ENCODE measurements at places on chromosomes 6 and 20.
A peak's percentile ranks its signal among the peaks of the same experiment; 100 is the strongest.

GRCh38 chr6:157995458-157995857, 13.8 kb downstream of the SYNJ2 start:
- DNase-seq: no peak

DNA sequence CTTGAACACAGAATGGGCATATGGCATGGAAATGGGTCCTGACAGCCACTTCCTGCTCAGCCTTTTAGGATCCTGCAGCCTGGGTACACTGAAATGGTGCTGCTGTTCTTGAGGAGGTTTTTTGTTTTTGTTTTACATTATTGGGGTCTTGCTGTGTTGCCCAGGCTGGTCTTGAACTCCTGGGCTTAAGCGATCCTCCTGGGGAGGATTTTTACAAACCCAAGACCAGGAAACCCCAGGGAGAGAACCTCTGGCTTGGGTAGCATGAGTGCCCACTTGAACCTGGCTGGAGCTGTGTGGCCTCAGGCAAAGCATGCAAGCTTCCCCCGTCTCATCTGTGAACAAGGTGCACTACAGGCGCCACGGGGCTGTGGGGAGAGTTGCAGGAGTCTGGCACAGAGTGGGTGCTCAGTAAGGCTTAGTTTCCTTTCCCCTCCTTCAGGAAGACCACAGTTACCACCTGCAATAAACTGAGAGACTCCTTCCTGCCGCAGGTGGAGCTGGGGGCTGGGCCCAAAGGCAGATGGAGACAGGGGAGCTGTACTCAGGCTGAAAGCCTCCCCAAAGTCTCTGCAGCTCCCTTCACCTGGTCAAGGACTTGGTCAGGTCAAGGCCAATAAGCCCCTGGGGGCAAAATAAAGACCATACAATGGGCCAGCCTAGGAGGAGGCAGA, 1.8 kb downstream of the SLA2 start:
- DNase-seq: no peak

DNA sequence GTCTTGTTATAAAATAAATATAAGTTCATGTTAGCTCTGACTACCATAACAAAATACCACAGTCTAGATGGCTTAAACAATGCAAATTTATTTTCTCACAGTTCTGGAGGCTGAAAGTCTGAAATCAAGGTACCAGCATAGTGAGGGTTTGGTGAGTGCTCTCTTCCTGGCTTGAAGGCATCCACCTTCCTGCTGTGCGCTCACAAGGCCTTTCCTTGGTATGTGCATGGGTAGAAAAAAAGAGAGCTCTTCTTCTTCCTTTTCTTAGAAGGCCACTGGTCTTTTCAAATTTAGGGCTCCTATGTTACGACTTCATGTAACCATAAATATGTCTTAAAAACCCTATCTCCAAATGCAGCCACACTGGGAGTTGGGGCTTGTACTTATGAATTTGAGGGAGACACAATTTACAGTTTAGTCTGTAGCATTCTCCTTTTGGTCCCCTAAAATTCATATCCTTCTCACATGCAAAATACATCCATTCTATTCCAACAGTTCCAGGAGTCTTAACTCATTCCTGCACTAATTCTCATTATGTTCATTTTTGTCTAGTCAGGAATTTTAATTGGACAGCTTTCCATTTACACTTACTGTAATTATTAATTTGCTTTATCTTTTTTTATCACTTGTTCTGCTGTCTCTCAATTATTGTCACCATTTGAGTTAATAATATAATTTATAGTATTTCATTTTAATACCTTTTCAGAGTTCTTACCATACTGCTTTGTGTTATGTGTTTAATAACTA, 381.9 kb upstream of the EPHA7 start:
- no peak for DNase-seq

DNA sequence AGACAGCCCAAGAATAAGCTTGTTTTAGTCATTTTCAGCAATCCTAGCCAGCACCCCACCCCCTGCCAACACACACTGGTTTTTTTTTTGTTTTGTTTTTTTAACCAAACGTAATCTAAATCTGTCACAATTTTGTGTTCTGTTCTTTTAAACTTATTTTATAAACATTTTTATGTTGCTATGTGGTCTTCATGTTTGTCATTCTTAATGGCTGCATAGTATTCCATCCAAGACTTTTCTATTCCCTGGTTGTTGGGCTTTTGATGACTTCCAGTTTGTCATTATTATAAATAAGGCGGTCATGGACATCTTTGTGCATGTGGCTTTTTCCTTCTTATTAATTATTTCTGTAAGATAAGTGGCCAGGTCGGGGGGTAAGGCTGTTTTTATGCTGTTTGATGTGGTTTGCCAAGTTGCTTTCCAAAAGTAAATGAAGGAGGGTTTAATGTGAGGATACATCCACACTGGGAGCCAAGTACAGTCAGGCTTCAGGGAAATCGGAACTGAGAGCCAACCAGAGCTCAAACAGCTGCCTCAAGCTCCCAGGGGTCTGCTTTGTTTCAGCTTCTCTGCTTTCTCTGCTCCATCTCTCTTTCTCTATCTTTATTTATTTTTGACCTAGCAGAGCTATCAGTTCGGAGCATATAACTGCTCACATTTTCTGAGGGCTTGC, 125.8 kb downstream of the VEGFA start:
- no peak for DNase-seq

DNA sequence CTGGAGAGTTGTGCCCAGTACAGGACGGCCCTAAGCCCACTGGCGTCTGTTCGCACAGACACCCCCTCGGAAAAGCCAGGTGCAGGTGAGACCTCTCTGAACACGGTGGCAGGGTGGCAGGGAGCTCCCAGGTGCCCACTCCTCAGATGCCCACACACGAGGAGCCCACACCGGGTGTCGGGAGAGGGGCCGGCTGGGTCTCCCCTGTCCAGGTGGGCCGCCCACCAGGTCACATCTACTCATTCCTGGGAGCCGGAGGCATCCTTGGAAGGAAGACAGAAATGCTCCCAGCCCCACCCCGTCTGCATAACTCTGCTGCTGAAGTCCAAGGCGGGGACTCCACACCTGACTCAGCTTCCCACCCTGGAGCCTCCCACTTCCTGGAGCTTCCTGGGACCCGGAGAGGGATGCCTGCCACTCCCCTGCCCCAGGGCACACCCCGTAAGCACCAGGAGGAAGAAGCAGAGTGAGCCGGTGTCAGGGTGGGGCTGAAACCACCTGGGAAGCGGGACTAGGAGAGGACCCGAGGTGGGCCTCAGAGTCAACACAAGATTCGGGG, 2.5 kb downstream of the SRMS start:
- peak; percentile 90 for DNase-seq

- no peak for DNase-seq
These were observed 203.7 kb downstream of the NFATC2 start for GRCh38 chr20:51338692-51339440.

- peak; percentile 33 for DNase-seq
These were observed 11.3 kb downstream of the GINS1 start for GRCh38 chr20:25418776-25419175.

GRCh38 chr20:15627501-15627903, 945.7 kb downstream of the KIF16B start:
- no peak for DNase-seq

GRCh38 chr6:28368522-28368921, 18.8 kb downstream of the ZKSCAN3 start:
- no peak for DNase-seq

DNA sequence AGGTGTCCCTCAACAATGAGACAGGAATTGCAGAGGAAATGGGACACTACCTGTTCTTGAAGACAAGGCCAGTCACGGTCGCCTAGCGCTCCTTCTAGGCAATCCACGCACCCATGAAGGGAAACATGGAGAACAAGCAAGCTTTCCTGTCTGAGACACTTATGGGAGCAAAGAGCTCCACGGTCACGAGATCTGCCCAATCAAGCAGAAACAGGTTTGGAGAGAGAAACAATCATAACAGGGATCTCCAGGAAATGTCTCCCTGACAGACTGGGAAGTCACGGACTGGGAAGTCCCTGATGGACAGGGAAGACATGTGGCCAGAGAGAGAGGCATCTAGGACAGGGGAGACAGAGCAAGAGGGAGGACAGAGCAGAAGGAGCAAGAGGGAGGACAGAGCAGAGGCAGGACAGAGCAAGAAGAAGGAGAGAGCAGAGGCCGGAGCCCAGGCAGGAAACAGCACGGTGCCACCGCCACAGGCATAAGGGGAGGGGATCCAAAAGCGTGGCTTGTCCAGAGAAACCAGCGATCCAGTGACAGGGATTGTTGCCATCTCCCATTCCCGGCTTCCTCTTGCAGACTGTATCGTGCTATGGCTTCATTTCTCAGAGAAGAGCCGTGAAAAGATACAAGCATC, 167.8 kb upstream of the ZNF337 start:
- DNase-seq: no peak

DNA sequence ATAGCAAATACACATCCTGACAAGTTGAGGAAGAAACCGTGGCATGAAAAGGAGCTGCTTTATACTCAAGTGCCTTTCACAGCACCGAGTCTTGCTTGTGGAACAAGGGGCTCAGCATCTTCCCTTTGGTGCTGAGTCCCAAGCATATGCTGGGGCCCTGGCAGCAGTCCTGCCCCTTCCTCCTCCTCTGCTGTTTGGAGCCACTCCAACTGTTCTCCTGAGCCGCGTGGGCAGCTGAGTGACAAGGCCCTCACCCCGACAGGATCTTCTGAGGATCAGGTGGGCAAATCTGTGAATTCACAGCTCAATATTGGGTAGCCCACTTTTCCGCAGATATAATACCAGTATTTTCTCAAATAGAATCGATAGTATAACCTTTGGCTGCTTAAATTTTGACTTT, 24.7 kb downstream of the DACT2 start:
- DNase-seq: no peak

DNA sequence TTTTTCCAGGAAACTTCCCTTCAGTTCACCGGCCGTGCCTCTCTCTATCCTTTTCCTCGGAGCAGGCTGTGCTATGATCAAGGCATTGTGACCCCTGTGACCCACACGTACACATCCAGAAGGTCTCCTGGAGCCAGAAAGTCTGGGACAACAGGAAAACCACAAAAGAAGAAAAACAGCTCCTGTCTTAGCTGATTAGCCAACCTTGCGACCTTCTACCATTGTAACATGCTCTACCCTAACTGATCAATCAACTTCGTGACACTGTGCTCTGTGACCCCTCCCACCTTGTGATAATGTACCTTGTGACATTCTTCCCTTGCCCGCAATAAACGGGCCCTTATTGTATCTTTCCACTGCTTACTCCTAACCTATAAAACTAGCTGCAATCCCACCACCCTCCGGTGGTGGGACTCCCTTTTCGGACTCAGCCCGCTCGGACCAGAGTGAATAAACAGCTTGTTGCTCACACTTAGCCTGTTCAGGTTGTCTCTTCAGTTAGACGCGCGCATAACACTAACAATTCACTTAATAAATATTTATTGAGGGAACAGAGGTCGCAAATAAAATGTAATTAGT, 24.2 kb downstream of the ZNF311 start:
- peak; percentile 88 for DNase-seq

DNA sequence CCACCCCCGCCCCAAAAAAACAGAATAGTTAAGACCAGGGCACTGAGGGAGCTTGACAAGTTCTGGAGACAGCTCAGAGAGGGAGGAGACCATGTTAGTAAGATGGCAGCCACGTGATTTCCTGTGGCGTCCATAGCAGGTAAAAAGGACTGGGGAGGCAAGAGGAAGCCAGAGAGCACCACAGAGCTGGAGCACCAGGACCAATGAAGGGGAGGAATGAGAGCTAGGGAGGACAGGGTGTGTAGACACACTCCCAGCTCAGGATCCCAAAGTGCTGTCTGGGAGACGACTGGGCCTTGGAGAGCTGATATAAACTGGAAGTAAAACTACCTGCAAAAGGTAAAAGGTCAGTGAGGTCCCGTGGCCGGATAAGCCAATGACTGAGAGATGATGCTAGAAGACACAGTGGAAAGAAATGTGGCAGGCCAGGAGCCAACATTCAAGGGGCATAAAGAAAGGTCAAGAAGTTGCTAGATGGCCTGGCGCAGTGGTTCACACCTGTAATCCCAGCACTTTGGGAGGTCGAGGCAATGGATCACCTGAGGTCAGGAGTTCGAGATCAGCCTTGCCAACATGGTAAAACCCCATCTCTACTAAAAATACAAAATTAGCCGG, 39.0 kb downstream of the SLC23A2 start:
- DNase-seq: no peak

GRCh38 chr6:144286503-144287393, 1.6 kb downstream of the UTRN start:
- DNase-seq: peak; percentile 53

GRCh38 chr6:104601131-104601651, 258.5 kb downstream of the HACE1 start:
- no peak for DNase-seq

- DNase-seq: no peak
These were observed 67.7 kb downstream of the TMEM244 start for GRCh38 chr6:129793447-129793846.

GRCh38 chr6:129338683-129339082, 371.3 kb downstream of the ARHGAP18 start:
- DNase-seq: no peak

DNA sequence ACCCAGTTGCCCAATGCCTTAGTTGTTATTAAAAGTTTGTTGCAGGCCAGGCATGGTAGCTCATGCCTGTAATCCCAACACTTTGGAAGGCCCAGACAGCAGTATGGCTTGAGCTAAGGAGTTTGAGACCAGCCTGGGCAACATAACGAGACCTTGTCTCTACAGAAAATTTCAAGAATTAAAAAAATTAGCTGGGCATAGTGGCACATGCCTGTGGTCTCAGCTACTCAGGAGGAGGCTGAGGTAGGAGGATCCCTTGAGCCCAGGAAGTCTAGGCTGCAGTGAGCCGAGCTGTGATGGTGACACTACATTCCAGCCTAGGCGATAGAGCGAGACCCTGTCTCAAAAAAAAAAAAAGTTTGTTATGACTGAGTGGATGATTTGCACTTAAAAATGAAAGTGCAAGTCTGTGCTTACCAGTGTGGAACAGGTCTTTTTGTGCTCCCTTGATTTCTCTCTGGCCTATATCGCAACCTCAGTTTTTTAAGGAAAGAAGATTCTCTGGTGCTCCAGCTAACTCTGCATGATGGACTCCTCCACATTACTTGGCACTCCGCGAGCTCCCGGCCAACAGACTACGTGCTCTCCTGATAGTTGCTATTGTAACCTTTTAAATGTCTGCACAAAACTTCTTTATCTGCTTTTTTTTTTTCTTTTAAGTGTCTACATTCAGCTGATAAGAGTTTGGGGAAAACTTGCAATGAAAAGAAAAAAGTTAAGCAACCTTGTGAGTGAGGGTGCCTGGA, 22.1 kb downstream of the ZKSCAN3 start:
- no peak for DNase-seq

DNA sequence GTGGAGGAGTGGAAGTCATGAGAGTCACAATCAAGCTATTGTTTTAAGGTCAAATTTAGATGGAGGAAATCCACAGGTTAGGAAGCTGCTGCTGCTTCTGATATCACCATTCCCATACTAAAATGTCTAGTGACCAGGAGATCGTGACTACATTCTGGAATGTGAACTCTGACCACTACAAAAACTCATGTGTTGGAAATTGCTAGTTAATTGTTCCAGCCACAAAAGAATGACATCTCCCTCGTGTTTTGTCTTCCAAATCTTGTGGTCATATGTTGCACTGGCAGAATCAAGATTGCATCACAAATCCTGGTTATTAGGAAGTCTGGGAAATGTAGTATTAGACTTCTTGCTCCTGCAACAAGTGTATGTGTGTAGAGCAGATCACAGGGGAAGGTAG, 441.9 kb downstream of the CD109 start:
- DNase-seq: peak; percentile 93

Data from SW480 (cell line).